ENCODE measurements at places on chromosomes 3 and 15.

- no peak for DNase-seq
Measured at GRCh38 chr3:4580346-4581123, 87.4 kb downstream of the ITPR1 start.

DNA sequence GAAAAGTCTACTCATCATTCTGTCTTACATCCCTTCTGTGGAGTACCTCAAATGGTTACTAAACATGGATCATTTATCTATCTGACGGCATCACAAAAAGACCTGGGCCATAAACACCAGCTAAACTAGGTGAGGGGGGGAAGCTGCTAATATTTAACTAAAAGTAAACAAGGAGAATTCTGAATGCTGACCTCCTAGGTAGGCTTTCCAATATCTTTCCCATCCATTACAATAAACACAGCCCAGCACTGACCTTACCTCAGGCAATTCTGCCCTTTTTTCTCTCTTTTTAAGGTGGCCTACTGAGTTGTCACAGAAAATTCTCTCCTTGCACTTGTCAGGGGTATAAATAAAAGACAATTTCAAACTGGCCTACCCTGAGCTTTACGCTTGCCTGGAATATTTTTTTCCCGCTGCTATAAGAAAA lies 33.1 kb downstream of the USF3 start:
- DNase-seq = no peak

- no peak for DNase-seq
Measured at GRCh38 chr15:31280046-31280830, 46.4 kb upstream of the KLF13 start.

DNA sequence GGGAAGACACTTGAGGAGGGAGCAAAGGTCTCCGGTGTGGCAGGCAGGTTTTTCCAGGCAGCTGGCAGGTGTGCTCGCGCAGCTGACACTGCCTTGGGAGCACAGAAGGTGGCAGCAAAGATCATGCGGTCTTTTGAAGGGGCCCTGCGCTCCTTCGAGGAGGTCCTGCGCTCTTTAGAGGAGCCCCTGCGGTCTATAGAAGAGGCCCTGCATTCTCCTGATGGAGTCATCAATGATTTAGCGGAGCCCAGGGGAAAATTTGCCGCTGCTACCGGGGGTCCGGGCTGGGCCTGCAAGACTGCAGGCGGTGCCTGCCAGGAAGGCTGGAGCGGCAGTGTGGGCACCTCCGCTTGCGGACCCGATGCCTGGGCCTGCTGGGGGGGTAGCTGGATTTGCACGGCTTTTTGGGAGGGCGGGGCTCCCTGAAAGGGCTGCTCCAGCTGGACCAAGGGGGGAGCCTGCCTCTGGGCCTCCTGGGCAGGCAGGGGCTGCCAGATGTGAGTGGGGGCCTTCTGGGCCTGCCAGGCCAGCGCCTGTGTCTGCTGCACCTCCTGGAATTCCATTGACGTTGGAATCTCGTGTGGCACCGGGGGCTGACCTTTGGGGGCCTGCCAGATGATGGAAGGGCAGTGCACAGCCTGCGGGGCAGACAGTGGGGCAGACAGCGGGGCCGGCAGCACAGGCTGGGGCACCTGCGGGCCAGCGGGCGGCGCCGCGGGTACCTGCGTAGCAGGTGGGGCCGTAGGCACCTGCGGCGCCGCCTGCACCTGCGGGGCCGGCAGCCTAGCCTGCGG lies 2.1 kb downstream of the MAGEL2 start:
- no peak for DNase-seq

DNA sequence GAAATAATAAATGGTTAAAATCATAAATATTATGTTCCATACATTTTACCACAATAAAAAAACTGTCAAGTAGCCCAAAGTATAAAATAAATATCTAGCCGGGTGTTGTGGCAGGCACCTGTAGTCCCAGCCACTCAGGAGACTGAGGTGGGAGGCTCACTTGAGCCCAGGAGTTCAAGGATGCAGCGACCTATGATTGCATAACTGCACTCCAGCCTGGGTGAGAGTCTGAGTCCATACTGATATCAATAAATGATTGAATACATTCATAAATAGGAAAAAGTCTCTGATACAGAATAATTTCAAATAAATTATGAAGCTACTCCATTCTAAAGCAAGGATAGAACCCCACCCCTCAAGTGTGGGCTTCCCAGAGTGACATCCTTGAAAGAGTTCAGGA lies 68.5 kb upstream of the GATA2 start:
- DNase-seq = no peak

DNA sequence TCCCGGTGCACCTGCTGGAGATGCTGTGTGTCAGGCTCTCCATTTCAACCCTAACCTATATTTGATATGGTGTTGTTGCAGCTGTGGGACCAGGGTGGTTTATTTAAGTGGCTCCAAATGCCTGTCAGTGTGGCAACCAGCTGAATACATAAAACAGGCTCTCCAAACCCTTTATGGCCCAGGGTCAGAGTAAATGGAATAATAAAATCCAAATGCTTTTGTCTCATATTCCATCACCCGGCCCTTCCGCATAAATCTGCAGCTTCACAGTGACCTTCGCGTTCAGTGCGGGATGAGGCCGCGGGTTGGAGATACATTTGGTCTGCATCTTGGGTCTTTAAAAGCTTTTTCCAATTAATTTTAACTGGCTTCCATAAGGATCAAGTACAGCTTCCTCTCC lies 382.1 kb upstream of the NR2F2 start:
- no peak for DNase-seq

DNA sequence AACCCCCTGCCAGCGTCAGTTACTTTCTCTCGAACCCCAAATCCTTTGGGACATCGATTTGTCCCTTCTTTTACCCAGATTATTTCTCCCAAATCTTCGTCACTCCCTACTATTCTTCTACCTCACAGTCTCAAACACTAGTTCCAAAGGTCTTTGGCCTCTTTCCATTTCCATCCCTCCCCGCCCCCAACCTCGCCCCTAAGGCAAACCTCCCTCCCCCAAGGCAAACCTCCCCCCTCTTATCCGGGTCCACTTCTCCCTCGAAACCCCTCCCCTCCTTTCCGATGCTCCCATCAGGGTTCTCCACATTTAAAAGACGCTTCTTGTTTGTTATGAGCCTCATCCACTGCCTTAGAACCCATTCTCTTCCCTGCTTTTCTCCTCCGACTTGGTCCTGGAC lies 583 bp downstream of the EAF1 start:
- DNase-seq = no peak

GRCh38 chr3:33089515-33089914 lies 7.4 kb downstream of the GLB1 start:
- no peak for DNase-seq

DNA sequence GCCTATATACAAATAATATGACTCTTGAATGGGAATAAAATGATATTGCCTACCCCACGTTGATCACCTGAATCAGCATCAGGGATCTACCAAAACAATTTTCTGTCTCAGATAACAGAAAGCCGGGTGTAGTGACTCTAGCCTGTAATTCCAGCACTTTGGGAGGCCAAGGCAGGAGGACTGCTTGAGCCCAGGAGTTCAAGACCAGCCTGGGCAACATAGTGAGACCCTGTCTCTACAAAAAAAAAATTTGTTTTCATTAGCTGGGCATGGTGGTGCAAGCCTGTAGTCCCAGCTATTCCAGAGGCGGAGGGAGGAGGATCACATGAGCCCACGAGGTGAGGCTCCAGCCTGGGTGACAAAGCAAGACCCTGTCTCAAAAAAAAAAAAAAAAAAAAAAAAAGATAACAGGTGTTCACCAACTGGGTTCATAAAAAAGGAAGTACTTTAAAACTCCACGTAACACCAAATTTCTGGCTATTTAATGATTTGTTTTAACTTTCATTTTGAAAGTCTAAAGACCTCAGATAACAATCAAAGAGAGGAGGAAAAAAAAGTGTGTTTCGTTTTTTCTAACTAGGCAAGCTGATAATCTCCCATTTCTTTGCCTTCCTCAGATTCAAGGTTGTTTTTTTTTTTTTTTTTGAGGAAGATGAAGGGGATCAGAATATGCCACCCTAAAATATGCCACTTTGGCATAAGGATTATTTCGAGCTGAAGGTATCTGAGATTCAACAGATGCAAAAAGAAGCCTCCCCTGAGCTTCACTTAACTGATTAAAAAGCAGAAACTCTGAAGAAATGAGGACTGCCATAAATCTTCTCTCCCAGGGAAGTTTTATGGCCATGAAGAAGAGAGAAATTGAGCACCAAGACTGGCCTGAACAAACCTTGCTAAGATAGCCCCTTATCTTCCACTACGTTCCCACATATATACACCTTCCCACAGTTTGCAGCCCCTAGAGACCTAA lies 44.1 kb downstream of the TRANK1 start:
- DNase-seq = no peak

- DNase-seq = no peak
Measured at GRCh38 chr3:185555101-185555501, 2.7 kb upstream of the LIPH start.

DNA sequence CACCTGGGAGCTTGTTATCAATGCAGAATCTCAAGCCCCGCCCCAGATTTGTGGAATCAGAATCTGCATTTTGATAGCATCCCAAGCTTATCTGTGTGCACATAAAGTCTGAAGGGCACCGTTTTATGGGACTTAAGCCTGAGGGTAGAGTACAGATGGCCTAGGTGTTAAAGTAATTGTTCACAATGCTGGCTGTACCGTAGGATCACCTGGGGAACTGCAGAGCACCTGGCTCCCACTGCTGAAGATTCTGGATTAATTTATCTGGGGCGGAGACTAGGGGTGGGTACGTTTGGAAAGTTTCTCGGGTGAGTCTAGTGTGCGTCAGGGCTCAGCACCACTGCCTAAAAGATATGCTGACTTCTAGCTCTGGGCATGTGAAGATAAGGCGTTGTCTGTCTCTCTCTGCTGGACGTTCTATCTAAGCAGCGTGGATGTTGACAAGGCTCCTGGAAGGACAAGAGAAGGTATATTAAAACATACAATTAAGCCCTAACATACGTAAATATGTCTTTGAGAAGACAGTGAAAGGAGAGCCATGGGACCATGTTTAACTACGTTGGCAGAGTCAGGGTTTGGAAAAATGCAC lies 63.2 kb upstream of the RASGRP1 start:
- DNase-seq = no peak

- no peak for DNase-seq
Measured at GRCh38 chr3:127707851-127708411, 35.2 kb downstream of the ABTB1 start.

DNA sequence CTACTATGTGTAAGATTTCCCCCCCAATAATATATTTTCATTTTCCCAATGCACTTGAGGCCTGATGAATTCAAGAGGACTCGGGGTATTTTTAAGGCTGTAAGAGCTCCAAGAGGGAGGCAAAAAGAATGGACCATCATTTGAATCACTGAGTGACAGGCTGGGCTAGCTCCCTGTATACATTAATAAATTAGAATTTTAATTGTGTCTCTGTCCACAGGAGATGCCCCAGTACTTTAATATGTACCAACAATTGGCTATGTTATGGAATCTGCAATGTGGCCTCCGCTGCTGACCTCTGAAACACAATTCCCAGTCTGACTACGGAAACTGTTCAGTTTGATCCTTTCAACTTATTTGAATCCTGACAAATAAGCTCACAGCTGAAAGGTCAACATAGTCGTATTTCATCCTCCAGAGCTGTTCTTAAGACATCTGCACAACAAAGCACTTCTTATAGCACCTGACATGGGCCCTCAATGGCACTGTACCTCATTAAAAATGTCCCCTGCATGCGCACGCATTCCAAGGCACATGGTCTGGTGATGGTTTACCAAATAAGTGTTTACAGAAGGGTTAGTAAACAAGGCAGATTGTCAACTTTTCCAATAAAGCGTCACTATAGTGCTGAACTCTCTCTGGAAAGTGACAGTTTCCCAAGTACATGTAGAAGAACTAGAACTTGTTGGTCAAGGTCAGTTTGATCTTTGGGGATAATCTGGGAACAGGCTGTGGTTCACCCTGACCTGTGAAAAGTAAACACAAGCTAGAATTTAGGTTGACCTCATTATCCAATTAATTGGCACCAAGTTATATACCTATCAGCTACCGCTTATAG lies 472.9 kb downstream of the FOXP1 start:
- no peak for DNase-seq

DNA sequence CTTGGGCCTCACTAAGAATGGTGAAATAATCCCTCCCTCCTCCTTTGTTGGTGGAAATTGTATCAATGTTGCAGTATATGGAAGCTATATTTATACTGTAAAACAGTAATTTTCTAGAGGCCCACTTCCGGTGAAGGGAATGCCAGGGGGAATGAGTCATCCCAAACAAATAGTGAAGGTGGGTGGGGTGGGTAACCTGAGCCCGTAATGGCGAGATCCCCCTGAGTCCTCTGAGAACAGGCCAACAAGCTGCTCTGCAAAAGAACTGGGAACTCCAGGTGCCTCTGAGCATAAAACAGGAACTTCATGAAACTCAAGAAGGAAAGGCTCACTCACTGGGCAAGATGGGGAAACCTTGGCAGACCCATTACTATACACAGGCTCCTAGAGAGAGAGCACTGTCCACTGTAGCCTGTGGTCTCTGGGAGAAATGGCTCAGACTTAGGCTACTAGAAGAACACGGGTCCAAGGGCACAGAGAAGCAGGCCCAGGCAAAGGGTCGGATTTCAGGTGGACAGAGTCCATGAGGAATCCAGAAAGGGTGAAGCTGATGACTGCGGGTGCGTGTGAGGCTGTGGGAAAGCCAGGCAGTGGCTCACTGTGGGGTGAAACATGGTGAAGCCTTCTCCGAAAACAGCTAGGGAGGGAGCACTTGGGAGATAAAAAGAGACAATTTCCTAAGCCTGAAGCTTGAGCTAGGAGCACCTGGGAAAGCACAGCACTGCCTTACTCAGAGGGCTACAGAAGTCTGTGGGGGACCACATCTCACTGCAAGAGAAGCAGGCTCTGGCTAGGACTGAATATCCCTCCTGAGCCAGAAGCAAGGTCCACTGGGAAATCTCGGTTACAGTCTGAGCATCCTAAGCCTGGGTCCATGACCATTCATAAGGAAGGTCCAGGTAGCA lies 19.8 kb downstream of the LARP6 start:
- DNase-seq = peak; percentile 35

DNA sequence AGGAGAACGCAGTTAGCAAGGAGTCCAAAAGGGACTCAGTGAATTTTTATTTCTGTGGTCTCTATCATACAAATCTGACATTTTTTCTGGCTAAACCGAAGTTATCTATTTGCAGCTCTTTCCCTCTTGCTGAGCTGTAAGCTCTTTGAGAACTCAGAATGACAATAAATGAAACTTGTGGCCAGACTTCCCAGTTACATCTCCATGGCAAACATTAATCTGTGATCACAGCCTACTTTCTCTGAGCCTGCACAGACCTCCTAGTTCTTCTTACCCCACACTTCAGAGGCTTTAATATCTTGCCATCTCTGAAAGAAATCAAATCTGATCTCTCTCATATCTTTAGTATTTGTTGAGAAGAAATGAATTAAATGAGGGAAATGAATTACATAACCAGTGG lies 58.0 kb downstream of the PLD1 start:
- no peak for DNase-seq

DNA sequence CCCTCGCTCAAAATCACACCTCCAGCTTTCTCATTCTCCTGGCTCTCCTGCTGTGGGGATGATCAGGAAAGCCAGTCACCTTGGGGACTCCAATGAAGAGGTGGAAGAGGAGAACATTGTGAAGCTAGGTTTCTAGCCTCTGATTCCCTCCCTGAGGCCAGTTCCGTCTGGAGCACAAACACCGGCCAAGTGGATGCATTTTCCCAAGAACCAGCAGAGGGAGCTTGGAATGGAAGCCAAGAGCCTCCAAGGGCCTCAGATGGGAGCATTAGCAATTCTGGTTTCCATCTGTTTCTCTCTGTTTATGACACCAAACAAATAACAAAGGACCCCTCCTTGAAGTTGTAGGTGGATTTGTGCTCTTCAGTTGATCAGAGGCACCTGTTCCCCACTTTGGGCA lies 40.6 kb upstream of the NMNAT3 start:
- DNase-seq = no peak
